Activated naive CD8-positive, alpha-beta T cell treated with anti-CD3 and anti-CD28 coated beads, Interleukin-2, amount 50 U/mL, for 24 hours (primary cell): ENCODE measurements at places on chromosomes 3 and 15.

DNA sequence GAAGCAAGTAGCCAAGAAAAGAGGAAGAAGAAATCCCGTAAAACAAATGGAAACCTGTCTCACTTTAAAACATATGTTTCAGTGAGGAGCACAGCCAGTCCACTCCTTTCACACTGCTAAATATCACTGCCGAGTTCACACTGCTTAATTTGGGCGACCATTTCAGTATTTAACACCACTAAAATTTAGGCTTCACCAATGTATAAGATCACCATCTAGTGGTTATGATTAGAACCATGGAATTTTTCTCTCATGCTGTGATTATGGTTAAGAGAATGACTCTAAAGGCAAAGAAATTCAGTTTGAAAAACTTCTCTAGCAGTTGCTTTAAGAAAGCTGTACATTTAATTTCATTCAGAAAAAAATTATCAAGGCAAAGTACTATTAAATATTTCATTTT lies 16.6 kb downstream of the SLC4A7 start:
- DNase-seq, result no peak

DNA sequence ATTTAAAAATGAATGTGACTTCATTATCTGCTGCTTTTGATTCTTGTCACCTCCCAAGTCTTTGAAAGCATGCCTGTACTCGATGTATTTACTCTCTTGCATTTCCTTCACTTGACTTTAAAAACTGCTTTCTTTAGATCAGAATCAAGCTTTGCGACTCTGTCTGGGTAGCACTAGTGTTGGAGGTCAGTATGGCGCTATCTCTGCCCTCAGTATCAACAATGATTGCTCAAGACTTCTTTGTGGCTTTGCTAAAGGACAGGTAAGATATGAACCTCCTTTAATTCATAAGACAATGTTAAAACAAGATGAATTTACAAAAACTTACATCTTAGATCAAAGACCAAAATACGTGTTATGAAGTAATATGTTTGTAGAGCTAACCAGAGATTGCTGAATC lies 37.0 kb downstream of the VPS8 start:
- DNase-seq, result no peak

DNA sequence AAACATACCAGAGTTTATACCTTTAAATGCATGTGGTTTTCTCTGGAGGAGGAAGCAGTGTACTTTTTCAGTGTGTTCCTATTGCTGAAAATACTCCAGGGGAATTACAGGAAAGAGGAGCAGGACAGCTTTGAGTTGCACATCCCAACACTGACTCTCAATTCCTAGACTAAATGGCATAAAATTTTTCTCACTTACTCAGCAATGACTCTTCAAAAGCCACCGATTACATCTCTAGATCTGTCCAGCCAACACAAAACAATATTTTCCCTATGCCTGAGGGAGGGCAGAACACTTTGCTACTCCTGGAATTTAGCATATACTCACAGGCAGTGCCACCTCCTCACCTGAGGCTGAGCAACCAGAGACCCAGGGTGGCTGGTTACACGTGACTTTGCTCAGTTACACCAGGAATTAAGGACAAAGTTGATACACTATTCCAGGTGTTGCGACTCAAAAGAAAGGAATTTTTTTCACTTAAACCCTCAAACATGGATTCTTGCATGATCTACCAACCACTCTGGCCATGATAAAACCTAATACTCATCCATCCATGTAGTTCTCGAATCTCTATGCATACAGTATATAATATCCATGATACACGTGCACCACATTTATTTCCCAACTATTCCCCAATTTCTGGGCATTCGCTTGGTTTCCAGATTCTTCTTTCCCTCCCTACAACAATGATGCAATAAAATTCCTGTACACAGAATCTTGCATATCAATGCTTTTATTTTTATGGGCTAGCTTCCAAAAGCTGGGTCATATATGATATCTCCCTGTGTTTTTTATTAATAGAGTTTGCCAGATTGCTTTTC lies 194.6 kb downstream of the THRB start:
- no peak for DNase-seq

- DNase-seq, result no peak
Measured at GRCh38 chr3:178518660-178519396, 17.4 kb upstream of the KCNMB2 start.

DNA sequence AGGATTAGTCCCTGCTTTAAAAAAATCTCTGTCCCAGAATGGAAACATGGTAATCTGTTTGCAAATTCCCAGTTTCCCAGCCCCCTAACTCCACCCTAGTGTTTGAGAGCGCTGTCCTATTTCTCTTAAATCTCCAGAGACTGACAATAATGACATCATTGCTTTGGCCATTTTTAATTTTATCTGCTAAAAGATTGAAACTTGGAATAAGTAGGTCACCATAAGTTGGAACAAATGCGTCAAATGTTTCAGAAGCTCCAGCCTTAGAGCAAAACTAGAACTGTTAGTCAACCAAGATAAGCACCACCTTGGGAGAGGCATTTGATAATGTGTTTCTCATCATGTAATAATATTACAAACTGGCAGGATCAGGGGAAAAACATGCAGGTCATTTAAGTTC lies 25.7 kb upstream of the MB21D2 start:
- DNase-seq, result no peak

GRCh38 chr15:76426941-76427340 lies 90.4 kb downstream of the ISL2 start:
- DNase-seq, result no peak

DNA sequence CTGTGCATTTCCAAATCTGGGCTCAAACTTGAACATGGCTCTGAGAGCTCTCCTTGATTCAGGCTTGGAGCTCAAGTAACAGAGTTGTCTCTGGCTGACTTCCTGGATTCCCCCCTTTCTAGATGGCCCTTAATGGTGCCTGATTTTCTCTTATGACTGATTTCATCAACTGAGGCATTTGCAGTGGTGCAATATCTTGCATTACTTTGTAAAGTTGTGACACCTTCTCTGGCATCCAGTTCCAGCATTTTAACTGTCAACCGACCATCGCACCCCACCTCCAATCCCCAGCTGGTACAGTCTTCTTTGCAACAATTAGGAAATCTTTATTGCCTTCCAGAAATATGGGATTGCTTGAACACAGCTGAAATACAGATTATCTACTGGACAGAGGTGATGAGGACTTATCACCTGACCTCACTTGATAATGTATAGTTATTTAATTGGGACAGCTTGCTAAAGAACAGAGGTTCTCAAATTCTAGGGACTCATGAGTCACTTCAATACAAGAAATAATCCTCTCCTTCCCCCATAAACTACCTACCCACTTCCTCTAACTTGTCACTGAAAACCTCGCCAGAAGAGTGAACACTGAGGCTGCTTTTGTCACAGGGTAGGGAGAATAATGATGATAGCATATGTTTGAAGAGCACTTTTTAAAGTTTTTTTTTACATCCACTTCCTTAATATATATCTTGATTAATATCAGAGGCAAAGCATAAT lies 41.8 kb downstream of the FILIP1L start:
- no peak for DNase-seq

- no peak for DNase-seq
Measured at GRCh38 chr3:40976241-40976640, 223.1 kb upstream of the CTNNB1 start.

DNA sequence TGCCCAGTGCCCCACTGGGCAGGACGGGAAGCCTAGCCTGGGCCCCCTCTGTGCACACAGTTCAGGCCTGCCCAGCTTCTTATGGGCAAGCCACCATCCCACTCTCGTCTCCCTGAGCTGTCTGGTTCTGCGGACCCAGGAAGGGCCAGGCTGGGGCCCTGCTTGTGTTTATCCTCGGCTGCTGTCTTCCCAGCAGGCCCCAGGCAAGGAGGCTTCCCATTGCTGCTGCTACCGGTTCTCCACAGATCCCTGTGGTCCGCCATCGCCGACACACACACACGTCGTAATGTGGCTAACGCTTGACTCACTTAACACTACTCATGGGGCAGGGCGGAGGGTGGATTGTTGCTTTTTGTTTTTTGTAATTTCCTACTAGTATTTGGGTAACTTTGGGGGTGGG lies 52.4 kb upstream of the SLC6A1 start:
- DNase-seq, result no peak

DNA sequence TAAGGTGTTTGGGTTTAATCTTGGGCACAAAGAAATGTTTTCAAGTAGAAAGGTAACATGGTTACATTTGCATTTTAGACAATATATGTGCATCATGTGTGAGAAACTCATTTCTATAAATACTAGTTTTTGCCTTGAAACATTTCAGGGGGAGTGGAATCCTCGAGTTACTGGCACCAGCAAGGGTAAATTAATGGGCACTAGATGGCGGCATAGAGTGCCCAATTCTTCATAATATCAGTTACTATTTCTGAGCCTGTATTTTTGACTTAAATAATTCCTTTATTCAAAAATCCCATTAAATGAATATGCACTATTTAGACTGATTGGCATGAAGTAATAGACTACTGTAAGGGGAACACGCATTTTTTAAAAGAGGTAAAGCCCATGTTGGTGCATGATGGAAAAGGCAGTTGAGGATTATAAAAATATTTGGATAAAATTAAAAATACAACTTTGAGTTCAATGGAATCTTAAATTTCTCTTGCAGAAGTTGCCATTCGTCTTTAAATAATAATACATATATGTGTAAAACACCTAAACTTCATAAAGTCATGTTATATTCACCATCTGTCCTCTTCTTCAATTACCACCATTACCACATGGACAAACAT lies 106.3 kb downstream of the ZBTB20 start:
- peak; percentile 46 for DNase-seq

- no peak for DNase-seq
Measured at GRCh38 chr15:71139241-71139640, 24.0 kb downstream of the THSD4 start.

GRCh38 chr15:26295336-26296085 lies 432.4 kb upstream of the ATP10A start:
- no peak for DNase-seq
